ENCODE measurements at places on chromosomes 6 and 20. TPM values are rescaled to one million over a fixed set of nuclear protein-coding genes. Genes with fewer than 3 reads are reported as not detected.

DNA sequence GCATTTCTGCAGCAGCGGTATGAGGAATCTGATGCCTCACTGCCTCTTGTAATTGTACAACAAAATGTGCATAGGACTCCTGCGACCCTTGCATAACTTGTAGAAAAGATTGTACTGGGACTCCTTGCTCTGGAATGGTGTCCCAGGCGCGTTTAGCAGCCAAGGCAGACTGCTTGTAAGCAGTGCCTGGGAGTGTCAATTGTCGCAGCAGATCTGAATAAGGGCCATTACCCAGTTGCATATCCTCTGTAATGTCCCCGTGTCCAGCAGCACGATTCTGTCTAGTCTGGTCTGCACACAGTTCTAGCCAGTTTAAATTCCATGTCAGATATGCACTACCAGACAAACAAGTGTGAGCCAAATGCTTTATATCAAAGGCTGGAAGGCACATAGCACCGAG lies 70.7 kb upstream of the BTN3A2 start:
- no peaks in the 10 kb centered on the region for H3K36me3 ChIP-seq
- no peaks in the 10 kb centered on the region for H3K27me3 ChIP-seq
- H3K4me3 ChIP-seq = no peak overlapping the region
- no peak overlapping the region for H3K27ac ChIP-seq
- DNase-seq = no peak

OOEP gene
- total RNA-seq = not detected

DNA sequence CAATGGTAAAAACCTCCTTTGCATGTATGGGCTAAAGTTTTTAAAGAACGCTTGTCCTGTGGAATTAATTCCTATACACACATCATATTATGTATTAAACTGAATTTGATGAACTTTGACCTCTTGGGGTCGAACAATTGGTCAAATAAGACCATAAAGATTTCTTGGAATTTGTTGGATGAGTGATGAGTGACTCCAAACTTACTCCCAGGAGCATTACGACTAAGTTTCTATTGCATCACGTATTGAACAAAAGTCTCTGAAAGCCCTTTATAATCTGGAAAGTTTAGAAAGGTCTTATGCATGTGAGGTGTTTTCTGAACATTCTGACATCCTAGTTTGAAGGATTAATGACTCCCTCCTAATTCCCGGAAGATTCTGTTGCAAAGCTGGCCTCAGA lies 126.9 kb upstream of the BMP5 start:
- peaks cover 13% of the 10 kb centered on the region for H3K4me1 ChIP-seq
- H3K27me3 ChIP-seq = no peaks in the 10 kb centered on the region
- no peaks in the 10 kb centered on the region for H3K36me3 ChIP-seq
- H3K27ac ChIP-seq = no peak overlapping the region
- DNase-seq = no peak

GRCh38 chr6:30885481-30885998 lies 1.2 kb downstream of the DDR1 start:
- no peaks in the 10 kb centered on the region for H3K27me3 ChIP-seq
- H3K36me3 ChIP-seq = no peaks in the 10 kb centered on the region
- peak overlapping the region; percentile 81 for H3K27ac ChIP-seq
- peaks cover 55% of the 10 kb centered on the region for H3K4me1 ChIP-seq

MDFI gene
- 346 TPM for total RNA-seq

- no peak overlapping the region for H3K4me3 ChIP-seq
- no peaks in the 10 kb centered on the region for H3K27me3 ChIP-seq
These were observed 15.1 kb upstream of the MBOAT1 start for GRCh38 chr6:20227350-20227749.

MOXD1 gene
- total RNA-seq = not detected

DNA sequence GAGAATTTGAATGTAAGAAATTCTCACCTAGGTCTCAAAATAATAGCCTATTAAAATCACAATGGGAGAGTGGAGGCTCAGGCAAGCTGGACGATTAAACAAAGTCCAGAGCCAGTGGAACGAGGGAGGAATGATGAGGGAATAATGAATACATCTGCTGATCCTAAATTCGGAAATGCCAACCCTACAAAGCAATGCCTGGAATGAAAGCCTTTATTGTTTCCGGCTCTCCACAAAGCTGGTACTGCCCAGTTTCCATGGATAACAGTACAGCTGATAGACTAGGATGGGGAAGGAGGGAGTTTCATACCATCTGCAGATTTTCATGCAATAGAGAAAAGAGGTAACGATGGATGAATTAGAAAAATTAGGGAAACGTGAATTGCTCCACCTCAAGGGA lies 356.1 kb downstream of the CBLN4 start:
- H3K4me1 ChIP-seq = no peaks in the 10 kb centered on the region
- H3K27ac ChIP-seq = no peak overlapping the region
- no peak for DNase-seq

DNA sequence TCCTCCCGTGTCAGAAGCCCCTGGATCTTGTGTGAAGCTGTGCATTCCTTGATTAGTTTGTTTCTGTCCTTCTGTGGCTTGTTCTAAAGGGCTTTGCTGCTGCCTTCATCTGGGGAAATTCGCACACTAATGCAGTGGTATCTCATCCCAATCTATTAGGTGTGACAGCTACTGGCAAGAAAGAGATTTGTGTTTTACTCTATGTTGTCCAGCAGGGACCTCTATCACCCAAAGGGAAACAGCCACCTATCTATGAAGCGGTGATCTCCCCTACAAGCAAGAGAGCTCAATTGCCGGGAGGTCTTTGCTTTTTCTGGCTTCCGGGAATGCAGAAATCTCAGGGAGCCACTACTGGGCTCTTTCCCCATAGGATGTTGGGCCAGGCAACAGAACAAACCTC lies 151.8 kb downstream of the NRN1 start:
- no peaks in the 10 kb centered on the region for H3K36me3 ChIP-seq
- H3K4me1 ChIP-seq = no peaks in the 10 kb centered on the region
- H3K4me3 ChIP-seq = no peak overlapping the region
- no peak overlapping the region for H3K27ac ChIP-seq
- no peak for DNase-seq

- H3K27ac ChIP-seq = no peak overlapping the region
- no peaks in the 10 kb centered on the region for H3K27me3 ChIP-seq
- no peak for DNase-seq
These were observed 16.9 kb downstream of the KIAA1755 start for GRCh38 chr20:38243709-38244020.

SLC17A2 gene
- not detected for total RNA-seq

XKR7 gene
- 0.04 TPM for total RNA-seq

POU3F2 gene
- total RNA-seq = 25.5 TPM

DNA sequence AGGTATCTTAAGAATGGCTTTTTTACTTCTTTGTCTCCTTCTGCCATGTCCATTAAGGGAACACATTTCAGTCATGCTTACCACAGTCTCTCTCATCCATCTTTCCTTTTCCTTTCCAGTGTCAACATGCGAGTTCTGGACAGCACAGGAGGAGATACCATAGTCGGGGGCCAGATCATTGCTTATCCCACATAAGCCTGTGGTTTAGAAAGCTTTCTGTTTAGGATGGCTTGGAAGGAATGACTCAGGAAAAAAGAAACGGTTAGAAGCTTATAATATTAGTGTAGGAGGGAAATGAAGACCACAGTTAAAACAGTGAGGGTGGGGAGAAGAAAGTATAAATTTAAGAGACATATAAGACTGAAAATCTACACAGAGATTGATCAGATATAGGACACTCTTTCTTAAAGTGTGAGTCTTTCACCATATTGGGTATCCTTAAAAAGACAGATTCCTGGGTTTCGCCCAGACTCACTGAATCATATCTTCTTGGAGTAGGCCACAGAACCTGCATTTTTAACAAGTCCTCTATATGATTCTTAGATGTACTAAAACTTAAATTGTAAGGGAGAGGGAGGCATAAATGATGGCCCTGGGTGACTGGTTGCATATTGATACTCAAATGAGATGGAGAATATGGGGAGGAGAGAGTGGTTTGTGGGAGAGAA lies 36.1 kb downstream of the DSE start:
- H3K27me3 ChIP-seq = no peaks in the 10 kb centered on the region
- H3K4me3 ChIP-seq = no peak overlapping the region
- no peak overlapping the region for H3K27ac ChIP-seq
- H3K36me3 ChIP-seq = no peaks in the 10 kb centered on the region
- DNase-seq = no peak

- H3K4me3 ChIP-seq = no peak overlapping the region
- no peaks in the 10 kb centered on the region for H3K36me3 ChIP-seq
- H3K27ac ChIP-seq = no peak overlapping the region
- no peaks in the 10 kb centered on the region for H3K27me3 ChIP-seq
These were observed 143.1 kb upstream of the PCSK2 start for GRCh38 chr20:17083738-17084137.

KATNA1 gene
- total RNA-seq = 28.3 TPM

Data from A673 (cell line).